ENCODE measurements at places on chromosomes 2 and 18. TPM values are rescaled to one million over a fixed set of nuclear protein-coding genes. Genes with fewer than 3 reads are reported as not detected.

DNA sequence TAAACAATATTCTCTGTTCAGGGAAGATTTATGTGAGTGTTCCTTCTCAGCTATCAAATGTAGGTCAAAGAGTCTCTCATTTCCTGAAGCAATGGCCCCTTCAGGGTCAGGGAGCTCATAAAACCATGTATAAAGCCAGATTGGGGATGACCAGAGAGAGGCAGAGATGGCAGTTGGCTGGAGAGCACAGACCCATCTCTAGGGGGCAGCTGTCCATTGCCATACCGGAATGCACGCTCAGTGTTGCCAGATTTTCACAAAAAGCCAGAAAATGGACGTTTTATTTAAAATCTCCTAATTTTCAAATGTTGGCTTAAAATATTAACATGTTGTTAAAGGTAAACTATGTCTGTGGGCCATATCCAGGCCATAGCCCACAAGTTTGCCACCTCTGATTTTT lies 1920.7 kb upstream of the CELF4 start:
- peak; percentile 15 for DNase-seq

GRCh38 chr2:27041752-27042151 lies 9.0 kb downstream of the TMEM214 start:
- no peak for DNase-seq

- no peak for DNase-seq
Measured at GRCh38 chr2:127542231-127542630, 6.7 kb downstream of the MYO7B start.

CFC1B gene
- not detected for total RNA-seq

KRTCAP3 gene
- not detected for total RNA-seq

- DNase-seq = peak; percentile 53
Measured at GRCh38 chr2:36357847-36358659, 2.5 kb downstream of the CRIM1 start.

DNA sequence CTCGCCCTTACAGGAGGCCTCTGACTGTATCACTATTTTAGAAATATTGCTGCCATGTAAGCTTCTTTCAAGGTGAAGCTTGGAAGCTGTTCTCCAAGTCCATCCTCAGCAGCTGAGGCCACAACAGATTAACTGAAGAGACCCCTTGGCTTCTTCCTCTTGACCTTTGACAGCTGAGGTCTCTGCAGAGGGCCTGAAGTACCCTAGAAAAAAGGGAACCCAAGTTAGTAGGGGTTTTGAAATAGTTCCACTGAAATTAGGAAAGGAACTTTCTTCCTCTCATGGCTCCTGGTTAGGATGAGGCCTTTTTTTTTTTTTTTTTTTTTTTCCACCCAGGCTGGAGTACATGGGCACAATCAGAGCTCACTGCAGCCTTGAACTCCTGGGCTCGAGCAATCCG lies 15.5 kb upstream of the IHH start:
- DNase-seq = no peak

GRCh38 chr2:219688560-219689445 lies 61.4 kb downstream of the SLC4A3 start:
- peak; percentile 64 for DNase-seq

GRCh38 chr18:76960528-76961035 lies 138.2 kb downstream of the ZNF236 start:
- DNase-seq = no peak

SERPINB12 gene
- total RNA-seq = not detected

DNA sequence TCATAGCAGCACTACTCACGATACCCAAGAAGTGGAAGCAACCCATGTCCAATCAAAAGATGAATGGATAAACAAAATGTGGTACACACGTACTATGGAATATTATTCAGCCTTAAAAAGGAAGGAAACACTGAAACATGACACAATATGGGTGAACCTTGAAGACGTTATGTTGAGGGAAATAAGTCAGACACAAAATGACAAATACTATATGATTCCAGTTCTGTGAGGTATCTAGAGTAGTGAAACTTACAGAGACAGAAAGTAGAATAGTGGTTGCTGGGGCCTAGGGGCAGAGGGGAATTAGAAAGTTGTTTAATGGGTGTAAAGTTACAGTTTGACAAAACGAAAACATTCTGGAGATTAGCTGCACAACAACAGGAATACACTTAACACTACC lies 24.7 kb downstream of the TLK1 start:
- no peak for DNase-seq

PARD3B gene
- 0.27 TPM for total RNA-seq

GRCh38 chr18:56919190-56919589 lies 227.7 kb upstream of the BOD1L2 start:
- peak; percentile 3 for DNase-seq

DNA sequence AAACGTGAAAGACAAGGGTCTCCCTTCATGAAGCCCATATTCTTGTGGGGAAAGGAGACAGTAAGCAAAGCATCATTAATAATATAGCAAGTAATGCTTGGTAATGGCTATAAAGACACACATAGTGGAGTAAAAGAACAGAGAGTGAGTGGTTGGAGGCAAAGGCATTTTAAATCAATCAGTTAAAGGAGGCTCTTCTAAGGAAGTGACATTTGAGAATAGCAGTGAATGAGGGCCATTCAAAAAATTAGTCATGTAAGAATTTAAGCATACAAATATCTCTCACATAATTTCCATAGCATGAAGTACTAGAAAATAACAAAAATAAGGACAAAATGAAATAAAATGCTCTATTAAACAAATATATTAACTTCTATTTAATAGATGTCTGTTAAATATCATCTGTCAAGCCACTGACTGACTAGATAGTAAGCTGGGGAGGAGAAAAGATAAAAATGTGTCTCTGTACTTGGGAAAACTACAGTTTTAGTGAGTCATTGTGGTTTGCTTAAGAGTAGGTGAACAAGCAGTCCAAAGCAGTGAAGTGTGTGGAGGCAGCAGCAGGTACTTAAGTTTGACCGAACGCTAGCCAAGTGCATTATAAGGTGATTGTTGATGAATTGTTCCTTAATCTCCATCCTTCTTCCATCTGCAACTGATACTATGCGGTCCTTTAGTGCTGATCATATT lies 160.1 kb downstream of the PARD3B start:
- no peak for DNase-seq

GRCh38 chr2:68256093-68256450 lies 3.7 kb upstream of the PPP3R1 start:
- no peak for DNase-seq

- DNase-seq = no peak
Measured at GRCh38 chr2:224173933-224174332, 134.8 kb upstream of the SERPINE2 start.

GRCh38 chr2:149703281-149703680 lies 115.7 kb upstream of the MMADHC start:
- DNase-seq = peak; percentile 15

DNA sequence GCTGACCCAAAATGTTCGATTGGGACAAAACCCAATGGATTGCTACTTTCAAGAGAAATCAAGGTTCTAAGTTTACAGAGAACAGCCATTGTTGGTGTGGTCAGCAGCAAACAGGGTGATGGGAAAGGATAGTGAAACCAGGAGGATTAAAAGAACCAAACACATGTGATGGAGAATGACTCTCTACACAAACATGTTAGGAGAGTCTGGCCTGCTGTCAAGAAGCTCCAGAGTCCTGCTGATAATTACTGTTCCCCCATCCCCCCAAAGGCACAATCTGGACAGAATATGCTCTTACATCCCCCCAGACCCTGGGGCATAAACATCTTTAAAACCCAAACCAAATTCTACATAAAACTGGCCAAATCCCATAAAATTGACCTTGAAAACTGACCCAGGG lies 32.0 kb upstream of the ACYP2 start:
- DNase-seq = no peak

ANKRD30BL gene
- total RNA-seq = not detected

GRCh38 chr2:231720987-231721966 lies 13.0 kb downstream of the PTMA start:
- no peak for DNase-seq

DNA sequence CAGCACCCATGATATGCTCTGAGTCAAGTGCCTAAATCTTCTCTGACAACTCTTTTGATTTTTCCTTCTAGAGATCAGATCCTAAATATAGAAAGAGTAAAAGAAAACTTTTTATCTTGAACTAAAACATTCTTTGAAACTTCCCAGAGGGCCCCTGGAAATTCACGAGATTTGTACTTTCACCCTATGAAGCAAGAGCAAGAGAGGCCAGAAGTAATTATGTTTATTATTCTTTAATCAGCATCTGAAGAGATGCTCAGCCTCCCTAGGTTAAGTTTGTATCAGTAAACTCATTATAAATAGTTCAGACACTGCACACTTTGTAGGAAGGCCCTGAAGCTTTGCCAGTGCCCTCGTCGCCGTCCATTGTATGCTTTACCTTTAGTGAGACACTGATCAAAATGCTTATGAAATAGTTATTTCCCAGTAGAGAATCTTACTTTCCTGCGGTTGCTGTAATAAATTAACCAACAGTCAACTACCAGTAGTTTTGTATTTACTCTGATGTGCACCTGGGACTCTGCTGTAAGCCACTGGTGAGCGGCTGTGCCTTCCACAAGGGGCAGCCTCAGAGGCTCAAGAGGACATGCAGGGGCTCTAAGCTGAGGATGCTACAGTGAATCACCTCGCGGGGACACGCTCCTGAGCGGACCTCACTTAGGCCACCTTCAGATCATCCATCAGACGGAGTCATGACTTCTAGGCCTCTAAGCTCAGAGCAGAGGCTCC lies 71.9 kb downstream of the BIN1 start:
- no peak for DNase-seq

All from SK-MEL-5 (cell line).